ENCODE measurements at places on chromosomes 4 and X.

- DNase-seq, result peak; percentile 84
Observed at GRCh38 chrX:136768469-136769084, 12.2 kb downstream of the ARHGEF6 start.

- peak; percentile 58 for DNase-seq
Observed at GRCh38 chr4:139015948-139016471, 429 bp downstream of the NOCT start.

- no peak for DNase-seq
Observed at GRCh38 chrX:134632355-134632754, 25.9 kb downstream of the PLAC1 start.

DNA sequence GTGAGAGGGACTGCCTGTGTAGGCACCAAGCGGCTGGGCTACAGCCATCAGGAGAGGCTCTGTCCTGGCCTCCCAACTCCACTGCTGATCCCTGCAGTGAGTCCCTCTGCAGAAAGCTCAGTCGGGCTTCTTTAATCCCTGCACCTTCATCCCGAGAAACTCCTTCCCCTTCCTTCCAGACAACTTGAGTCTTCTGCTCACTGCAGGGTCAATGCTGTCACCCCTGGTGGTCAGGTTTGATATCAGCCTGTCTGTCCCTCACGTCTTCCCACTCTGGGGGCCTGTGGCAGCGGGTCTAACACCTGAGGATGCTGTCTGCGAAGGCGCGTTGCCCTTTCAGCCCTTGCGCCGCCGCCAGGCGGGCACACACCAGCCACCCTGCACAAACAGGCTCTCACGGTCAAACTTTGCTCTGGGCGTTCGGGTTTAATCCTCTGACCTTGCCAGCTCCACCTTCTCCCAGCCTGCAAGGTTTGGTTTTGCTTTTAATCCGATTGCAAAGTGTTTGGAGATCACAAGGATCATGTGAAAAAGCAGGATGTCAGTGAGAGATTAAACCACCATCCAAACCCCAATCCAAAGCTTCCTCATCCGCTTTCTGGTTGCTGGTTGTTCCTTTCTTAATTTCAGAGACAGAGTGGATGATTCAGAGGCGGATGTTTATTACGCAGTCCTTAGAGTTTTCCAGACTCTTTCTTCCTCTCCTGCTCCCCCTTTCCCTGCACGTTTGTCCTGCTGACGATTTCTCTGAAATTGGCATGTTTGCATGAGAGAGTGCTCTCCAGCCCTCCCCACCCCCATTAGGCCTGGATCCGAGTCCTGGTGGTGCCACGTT is 74.8 kb upstream of the SLC34A2 start:
- DNase-seq, result no peak

DNA sequence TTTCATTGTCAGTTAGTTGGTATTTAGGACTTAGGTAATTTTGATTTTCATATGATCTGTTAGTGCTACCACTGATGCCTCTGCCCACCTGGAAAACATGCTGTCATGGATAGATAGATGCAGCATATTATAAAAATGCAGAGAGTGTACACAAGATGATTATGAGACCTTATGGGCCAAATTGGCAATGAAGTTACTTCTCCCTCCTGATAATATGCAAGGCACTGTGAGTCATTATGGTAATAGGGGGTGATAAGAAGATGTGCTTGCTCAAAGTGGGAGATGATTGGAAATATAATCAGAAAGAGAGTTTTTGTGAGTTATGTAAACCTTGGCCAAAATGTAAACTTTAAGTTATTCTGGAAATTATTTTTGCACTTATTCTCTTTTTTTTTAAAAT is 56.6 kb upstream of the RHOH start:
- no peak for DNase-seq

- no peak for DNase-seq
Observed at GRCh38 chr4:32189130-32189529, 1469.0 kb downstream of the PCDH7 start.

DNA sequence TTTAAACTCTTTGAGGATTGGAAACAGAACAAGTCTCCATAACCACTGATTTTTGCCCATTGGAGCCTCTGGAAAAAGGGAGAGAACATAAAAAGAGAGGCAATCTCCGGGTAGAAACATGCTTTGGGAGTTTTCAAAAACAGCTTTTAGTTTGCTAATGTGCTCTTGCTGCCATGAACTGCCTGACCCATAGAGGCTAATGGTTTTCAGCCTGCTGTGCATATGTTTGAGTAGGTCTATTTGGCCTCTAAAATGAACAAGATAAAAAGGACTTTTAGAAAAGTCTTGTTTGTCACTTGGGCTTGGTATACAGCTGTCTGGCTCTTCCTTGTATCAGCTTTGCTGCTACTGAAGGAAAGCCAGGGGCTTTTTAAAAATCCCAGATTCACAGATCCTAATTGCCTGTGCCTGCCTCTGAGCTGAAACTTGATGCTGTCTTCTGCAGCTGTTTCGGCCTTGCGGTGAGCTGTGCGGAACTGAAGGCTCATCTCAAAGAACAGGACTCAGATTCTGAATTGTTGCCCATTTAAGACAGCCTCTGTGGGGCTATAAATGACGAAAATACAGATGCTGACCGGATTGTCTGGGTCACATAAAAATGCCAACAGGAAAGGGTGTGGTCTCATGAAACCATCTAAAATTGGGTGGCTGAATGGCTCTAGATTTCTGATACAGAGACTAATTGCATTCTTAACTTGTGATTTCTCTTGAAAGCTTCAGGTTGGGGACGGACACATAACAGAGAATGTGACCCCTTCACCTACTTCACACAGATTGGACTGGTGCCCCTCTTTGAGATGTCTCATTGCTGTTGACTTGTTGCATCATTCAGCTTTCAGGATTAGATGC is 18.4 kb upstream of the ZNF41 start:
- peak; percentile 64 for DNase-seq

- peak; percentile 24 for DNase-seq
Observed at GRCh38 chr4:141142423-141142822, 9.2 kb upstream of the RNF150 start.

DNA sequence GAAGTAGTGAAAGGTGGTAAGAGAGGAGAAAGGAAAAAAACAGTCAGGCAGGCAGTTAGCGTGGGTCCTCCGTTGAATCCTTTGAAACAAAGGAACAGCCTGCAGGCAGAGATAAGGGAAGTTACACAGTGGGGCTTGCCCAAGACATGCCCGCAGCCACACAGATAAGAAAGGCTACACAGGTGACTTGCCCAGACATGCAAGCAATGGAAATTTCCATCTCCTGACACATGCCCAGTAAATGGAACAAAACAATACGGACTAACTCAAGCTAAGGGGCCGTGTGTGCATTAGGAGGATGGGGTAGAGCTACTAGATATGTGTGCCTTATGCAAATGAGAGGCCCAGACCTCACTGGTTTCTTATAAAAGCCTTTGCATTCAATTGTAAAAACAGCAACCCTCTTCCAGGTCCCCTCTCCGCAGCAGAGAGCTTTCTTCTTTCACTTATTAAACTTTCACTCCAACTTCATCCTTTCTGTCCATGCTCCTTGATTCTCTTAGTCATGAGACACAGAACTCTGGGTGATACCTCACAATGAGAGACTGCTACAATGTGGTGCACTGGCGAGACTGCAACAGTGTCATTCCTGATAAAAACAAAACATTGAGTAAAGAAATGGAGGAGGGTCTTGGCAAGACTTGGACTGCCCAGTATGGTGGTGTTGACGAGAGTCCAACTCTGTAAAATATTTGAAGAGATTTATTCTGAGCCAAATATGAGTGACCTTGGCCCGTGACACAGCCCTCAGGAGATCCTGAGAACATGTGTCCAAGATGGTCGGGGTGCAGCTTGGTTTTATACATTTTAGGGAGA is 997.4 kb upstream of the PRKX start:
- DNase-seq, result peak; percentile 98

GRCh38 chrX:70455366-70456202 is 10.9 kb downstream of the DLG3 start:
- DNase-seq, result no peak

- DNase-seq, result no peak
Observed at GRCh38 chr4:114302472-114302871, 296.1 kb upstream of the UGT8 start.

DNA sequence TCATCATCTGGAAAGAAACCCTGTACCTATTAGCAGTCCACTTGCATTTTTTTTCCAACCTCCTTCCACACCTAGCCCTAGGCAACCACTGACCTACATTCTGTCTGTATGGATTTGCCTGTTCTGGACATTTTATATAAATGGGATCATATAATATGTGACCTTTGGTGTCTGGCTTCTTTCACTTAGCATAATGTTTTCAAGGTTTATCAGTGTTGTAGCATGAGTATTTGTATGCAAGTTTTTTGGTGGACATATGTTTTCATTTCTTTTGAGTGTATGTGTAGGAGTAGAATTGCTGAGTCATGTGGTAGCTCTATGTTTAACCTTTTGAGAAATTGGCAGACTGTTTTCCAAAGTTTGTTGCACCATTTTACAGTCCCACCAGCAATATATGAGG is 198.6 kb downstream of the CEP135 start:
- no peak for DNase-seq

DNA sequence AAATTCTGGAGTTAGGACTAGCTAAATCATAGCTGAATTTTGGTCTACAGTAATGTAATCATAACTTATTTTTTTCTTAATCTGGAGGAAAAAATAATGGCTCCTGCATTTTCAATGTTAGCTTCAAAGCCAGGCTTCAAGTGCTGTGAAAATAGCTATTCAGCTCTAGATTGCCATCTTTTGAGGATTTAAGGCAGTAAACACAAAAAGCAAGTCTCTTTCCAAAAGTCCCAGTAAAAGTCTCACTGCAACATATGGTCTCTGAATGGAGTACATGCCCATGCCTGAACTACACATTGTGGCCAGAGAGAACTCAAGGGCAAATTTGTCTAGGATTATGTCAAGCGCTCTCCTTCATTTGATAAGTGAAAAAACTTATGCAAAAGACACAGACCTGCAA is 720.9 kb downstream of the FSTL5 start:
- DNase-seq, result no peak

- DNase-seq, result no peak
Observed at GRCh38 chr4:53816561-53816960, 225.3 kb upstream of the LNX1 start.

DNA sequence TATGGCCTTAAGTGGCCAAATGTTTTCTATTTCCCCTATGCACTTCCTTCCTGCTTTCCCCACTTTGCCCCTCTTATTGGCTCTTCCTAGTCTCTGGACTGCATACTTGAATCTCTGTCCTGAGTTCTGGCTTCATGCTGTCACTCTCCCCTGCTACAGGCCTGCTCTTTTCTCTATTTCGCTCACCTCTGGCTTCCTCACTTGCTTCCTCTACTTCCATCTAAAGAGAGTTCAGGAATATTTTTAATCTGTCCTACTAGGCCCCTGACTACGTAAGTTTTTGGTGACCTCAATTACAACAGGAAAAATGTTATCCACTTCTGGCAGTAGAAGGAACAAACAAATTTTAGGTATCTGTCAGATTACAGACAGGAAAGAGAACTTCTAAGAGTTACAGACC is 65.7 kb upstream of the WDR17 start:
- no peak for DNase-seq

GRCh38 chrX:57595381-57595811 is 3.6 kb downstream of the ZXDB start:
- DNase-seq, result no peak

DNA sequence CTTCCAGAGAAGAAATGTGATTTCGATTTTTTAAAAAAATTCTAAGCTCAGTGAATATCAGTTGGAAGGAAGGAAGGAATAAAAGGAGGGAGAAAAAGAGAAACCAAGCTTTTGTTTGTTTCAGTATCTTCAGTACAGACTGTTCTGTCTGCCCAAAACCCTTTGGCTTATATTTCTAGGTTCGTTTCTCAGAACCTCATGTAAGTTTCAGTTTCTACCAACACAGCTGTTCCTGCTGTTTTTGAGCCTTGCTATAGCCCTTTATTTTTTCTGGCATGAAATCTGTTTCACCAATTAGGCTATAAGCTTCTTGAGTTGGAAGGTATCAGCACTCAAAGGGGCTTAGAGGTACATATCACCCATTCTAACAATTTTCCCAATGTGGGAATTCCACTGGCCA is 157.9 kb downstream of the GBA3 start:
- DNase-seq, result no peak

DNA sequence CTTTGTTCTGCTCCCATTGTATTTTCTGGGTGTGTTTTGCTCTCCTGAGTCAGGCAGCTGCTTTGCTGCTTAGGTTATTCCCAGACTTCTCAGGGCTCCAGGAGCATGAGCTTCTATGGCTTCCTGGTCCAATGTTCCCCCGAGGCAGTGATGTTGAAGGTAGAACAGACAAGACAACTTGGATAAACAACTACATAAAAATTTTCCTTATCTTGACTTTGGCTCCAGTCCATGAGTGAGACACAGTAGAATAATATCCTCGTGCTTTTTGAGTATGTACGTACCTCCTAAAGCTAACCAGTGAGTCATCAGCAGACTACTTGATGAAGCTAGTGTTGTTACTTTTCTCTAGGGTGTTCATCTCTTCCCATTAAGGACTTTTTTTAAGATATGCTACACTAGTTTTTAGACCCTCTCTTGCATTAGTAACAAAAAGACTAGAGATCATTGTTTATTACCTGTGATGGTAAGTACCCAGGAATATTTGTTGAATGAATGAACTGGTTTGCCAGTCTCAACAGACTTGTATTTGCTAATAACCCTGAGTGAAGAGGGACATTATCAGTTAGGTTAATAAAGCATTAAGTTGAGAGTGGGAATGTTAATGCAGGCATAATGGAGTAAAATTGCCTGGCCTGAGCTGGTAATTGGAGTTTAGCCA is 131.9 kb downstream of the FHIP1A start:
- no peak for DNase-seq

DNA sequence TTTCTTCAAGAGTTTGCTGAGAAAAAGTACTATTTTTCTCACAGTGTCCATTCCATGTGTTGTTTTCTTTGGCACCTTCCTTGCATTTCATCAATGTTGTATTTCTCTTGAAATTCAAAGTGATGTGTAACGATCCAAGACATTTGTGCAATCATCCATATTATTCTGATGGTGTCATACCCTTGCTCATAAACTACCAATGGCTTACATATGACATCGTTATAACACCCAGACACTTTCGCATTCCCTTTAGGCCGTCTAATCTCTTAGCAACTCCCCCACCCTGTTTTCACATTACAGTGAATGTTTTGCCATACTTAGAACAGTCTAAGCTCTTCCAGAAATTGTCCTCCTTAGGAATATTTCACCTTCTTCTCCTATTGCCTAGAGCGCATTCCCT is 1779.0 kb downstream of the PCDH7 start:
- DNase-seq, result no peak

DNA sequence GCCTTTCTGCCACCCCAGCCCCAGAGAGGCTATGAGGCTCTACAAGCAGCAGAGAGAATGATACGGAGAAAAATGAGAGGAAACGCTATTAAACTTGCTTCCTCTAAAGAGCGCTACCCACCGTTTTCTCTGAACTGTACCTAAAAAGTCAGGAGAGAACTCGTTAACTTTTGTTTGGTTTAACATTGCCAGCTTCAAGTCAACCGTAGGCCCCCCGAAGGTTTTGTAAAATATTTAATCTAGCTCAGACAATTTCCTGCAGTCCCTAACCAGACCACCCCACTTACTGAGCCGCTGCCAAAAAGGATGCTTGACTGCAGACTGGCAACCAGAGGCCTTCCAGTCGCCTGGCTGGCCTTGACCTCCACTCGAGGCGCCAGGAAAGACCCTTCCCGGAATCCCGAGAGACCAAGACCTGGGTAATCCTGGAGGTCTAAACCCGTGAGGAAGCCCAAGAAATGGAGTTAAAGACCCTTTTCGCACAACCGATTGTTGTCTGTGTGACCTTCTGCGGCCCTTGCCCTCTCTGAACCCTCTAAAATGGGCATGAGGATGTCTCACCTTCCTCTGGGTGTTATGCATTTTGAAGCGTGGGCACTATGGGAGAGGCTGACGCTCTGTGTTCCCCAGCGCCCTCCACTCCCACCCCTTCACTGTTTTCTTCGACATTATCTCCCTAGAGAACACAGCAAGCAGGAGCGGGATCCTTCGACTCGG is 86.3 kb downstream of the BCOR start:
- DNase-seq, result peak; percentile 50

- DNase-seq, result no peak
Observed at GRCh38 chrX:144040793-144041192, 156.9 kb downstream of the UBE2NL start.
